Hematopoietic multipotent progenitor cell treated with erythropoietin and hydrocortisone succinate and interleukin-3 and kit ligand, for 15 days (in vitro differentiated cells): ENCODE measurements at places on chromosomes 3 and 15.

DNA sequence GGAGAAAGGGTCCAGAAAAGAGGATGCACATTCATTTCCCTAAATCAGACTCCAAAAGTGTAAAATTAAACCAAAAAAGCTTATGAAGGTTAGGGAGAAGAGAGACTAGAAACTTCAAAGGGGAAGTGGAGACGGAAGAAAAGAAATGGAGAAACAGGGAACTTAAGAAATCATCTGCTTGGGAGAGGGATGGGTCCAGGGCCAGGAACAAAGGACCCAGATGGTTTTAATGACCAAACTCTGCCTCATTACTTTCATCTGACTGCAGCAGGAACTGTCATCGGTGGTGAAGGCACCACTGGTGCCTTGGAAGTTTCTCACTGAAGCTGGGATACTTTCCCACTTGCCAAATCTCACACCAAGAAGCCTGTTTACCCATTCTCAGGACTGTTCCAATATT lies 70.5 kb upstream of the SLC4A7 start:
- DNase-seq: no peak

DNA sequence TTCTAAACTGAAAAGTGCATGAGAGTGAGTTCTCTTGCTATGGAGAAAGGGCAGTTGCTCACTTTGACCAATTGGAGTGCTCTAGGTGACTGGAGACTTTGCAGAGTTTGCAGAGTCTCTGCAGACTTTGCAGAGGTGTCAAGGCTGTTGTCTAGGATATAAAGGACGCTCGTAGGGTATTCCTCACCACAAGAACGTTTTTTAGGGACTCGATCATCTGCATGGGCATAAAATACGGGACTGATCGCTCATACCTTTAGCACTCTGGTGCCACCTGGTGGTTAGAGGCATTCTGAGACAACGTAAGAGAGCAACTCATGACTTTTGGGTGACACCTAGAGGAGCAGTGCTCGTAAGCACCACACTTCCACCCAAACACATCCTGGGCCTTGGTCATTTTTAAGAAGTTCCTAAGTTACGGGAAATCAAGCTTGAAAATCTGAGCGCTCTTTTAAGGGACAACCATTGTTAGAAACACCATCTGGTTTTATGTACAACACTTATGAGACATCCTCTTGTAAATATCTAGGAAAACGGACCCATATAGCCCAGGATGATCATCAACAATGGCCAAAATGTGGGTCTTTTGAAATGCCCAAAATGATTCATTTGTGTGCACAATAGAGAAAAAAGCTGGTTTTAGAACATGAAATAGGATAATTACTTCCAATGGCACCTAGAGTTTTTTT lies 51.6 kb upstream of the XCR1 start:
- DNase-seq: peak; percentile 90

DNA sequence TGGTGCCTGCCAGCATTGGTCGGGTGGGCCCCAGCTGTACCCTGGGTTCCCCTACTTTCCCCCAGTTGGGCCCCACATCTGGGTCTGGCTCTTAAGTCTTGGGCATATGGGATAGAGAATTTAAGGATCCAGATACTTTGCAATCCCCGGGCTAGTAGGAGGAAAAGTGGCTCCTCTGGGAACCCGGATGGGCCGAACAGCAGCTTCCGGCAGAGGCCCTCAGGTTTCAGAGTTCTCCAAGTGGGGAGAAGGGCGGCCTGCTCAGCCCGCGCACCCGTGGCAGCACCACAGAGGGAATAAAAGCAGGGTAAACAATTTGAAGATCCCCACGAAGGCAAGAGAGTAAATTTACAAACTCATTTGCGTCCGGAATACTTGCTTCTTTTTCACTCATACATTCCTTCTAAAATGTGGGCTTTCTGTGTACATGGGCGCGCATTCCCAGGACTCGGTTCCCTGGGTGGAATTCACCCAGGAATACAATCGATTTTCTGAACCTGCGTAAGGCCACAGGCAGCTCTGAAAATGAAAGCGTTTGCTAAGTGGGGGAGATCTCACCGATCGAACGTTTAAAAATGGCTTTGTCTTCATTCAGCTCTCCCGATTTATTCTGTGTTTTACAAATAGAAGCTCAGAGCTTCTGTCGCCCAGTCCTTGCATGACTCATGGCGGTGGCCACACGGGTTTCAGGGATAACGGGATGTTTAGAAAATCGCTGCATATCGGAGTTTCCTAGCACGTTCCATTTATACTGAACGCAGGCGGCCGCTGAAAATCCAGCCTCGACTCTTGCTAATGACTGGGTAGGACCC lies 74.0 kb upstream of the POLG start:
- no peak for DNase-seq

DNA sequence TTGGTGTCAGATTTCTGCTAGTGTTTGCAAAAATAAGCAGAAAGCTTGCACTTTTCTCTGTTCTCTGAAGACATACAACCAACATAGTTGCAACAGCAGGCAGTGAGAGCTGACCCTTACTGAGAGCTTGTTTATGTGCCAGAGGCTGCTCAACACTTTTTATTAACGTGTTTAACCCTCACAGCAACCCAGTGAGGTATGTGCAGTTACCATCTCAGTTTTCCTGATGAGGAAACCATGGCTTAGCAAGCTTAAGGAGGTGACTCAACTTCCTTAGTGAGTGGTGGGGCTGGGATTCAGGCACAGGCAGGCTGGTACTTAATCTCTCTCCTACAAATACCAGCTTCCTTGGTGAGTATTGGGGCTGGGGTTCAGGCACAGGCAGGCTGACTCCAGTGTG lies 158.1 kb upstream of the CTDSPL start:
- DNase-seq: no peak

DNA sequence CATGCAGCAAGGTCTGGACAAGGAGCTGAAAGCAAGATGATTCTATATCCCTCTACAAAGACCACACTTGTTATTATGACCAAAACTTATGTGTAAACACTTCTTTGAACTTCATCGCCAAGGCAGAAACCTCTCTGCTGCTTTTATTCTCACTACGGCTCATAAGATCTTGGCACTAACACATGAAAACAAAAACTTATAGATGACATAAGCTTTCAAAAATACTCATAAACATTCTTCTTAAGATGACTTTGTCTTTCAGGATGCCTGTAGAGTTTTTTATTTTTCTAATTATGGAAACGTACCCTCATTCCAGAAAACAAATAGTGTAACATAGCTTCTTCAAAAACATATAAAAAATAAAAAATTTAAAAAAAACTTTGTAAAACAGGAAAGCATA lies 12.5 kb upstream of the C15orf61 start:
- no peak for DNase-seq
